ENCODE measurements at places on chromosomes 6 and 20.
A peak's percentile ranks its signal among the peaks of the same experiment; 100 is the strongest.

GRCh38 chr6:16774437-16774836 is 13.2 kb upstream of the ATXN1 start:
- no peak for DNase-seq

- peak; percentile 42 for DNase-seq
Observed at GRCh38 chr6:39980839-39981580, 46.7 kb upstream of the MOCS1 start.

GRCh38 chr6:89172131-89172530 is 26.3 kb downstream of the PM20D2 start:
- DNase-seq = no peak

- no peak for DNase-seq
Observed at GRCh38 chr6:141028791-141029280, 1103.9 kb upstream of the GJE1 start.

GRCh38 chr6:170062915-170063241 is 228.0 kb downstream of the DLL1 start:
- DNase-seq = no peak

GRCh38 chr6:16743664-16744210 is 17.5 kb downstream of the ATXN1 start:
- no peak for DNase-seq

GRCh38 chr6:29651413-29652197 is 5.3 kb upstream of the MOG start:
- peak; percentile 38 for DNase-seq

- peak; percentile 69 for DNase-seq
Observed at GRCh38 chr6:26270486-26270861, 94.5 kb upstream of the BTN3A2 start.

DNA sequence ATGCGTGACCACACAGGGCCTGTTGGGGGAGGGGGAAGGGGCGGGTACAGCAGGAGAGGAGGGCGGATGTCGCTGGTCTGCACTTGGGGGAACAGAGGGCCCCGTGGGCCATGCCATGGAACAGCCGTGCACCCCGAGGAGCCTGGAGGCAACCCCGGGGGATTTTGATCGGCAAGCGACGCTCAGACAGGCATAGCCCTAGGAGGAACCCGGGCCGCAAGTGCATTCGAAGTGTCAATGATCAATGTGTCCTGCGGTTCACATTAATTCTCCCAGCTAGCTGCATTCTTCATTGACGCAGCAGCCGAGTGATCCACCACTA is 772.8 kb upstream of the DEFB115 start:
- no peak for DNase-seq

DNA sequence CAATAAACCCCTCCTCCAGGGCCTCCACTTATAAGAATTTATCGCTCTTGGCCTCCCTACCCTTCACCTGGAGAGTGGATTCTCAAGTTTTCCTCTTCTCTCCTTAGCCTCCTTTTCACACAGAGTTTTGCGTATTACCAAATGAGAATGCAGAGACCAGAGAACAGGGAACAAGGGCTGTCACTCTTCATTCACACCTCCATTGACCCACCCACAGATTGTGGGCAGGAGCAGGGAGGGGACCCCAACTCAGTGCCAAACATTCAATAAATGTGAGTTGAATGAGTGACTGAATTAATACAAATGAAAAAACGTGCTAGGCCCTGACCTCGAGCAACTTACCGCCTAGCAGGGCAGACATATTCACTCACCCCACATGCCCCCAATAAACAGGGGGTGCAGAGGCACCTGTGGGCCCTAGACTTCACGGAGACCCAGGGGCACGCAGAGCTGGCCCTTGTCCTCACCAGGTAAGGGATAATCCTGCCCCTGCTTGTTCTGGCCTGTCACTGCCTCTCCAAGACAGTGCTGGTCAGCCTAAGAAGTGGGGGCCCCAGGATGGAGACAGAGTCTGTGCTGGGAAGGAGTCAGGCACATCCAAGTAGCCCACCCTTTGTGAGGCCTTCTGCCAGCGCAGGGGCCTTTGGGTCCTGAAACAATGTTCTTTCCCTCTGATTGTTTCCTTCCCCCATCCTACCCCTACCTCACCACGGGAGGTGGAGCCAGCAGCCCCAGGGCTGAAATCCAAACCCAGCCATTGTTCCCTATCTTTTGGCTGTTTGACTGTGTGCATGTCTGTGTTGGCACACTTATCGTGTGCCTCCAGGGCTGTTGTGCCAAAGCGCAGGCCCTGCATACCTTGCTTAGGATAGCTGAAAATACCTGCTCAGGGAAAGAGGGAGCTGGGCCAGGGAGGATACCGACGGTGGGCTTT is 8.4 kb upstream of the TJAP1 start:
- DNase-seq = no peak

GRCh38 chr6:130503146-130503545 is 137.3 kb downstream of the TMEM200A start:
- peak; percentile 17 for DNase-seq

DNA sequence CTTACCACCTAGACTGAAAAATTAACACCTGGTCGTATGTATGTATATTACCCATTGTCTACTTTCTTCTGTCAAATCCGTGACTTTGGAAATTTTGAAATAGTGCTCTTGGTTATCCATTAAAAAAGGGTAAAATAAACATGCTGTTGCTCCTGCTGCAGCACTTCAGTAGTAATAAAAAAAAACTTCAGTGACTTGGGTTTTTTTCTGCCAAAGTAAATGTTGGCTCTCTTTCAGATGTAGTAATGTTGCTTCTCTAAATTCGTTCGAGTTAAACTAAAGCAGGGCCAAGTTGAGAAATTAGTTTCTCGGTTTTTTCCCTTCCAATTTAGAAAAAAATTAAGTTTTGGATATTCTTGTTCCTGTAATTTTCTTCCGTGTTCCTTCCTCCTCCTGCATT is 34.2 kb downstream of the JARID2 start:
- DNase-seq = no peak

DNA sequence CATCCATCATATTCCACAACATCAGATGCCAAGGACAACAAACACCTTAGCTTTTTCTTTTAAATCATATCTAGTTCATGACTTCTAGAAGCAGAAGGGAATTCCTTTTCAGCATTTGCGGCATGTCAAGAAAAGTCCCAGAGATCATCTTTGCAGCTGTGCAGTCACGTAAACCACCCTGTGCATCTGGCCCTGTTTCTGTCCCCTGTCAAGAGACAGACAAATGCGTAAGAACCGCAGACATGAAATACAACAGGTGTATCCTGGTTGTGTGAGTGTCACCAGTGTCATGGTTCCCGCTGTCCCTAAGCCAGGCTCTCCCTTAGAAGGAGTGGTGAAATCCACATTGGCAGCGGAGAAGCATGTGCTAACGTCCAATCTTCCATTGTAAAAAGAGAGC is 28.1 kb downstream of the LY86 start:
- no peak for DNase-seq

GRCh38 chr20:35618263-35619131 is 2.9 kb downstream of the SPAG4 start:
- peak; percentile 50 for DNase-seq

DNA sequence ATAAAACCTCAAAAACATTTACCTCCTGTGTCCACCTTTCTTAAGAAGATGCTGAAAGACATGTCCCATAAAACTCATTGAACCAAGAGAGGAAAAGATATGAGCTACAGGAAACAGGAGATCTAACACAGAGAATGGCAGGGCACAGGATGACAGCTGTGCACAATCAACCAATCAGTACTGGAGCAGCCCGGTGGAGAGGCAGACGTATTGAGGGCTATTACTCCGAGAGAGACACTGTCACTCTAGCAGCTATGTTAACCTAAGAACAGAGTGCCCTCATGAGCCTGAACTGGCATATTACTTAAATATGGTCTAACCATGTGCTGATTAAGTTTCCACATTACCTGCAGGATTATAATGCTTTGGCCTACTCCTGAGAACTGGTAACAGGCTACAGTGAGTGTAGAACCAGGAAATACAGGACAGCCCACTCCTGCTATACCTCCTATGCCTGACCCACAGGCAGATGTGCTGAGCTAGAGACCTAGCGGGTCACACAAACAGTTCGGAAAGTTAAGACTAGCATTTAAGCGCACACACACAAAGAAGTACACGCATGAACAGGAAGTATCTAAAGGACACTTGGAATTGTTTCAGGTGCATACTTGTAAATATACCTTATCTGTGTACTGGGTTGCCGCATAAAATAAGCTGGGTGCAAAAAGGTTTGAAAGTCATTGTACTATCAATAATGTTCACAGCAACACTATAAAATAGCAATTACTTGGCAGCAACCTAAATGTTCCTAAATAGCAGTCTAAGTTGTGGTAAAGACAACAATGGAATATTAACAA is 199.3 kb upstream of the SHLD1 start:
- no peak for DNase-seq

GRCh38 chr6:119612176-119612891 is 262.8 kb upstream of the MAN1A1 start:
- DNase-seq = peak; percentile 38

- no peak for DNase-seq
Observed at GRCh38 chr6:105304366-105304765, 98.5 kb downstream of the PREP start.

DNA sequence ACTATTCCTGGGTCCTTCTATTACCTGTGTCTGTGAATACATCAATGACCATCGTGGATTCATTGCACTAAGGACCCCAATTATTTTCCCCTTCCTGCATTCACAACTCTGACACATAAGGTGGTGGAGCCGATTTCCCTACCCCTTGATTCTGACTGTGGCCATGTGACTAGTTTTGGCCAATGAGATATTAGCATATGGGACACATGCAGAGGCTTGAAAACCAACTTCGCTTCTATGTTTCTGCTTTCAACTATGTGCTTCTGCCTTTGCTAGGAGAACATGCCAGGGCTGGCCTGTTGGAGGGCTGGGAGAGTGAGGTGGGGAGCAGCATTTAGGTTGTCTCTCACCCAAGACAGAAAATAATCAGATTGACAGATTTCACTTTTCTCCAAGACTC is 483.1 kb upstream of the JAG1 start:
- DNase-seq = no peak

- no peak for DNase-seq
Observed at GRCh38 chr6:157774153-157775135, 48.6 kb upstream of the SNX9 start.

DNA sequence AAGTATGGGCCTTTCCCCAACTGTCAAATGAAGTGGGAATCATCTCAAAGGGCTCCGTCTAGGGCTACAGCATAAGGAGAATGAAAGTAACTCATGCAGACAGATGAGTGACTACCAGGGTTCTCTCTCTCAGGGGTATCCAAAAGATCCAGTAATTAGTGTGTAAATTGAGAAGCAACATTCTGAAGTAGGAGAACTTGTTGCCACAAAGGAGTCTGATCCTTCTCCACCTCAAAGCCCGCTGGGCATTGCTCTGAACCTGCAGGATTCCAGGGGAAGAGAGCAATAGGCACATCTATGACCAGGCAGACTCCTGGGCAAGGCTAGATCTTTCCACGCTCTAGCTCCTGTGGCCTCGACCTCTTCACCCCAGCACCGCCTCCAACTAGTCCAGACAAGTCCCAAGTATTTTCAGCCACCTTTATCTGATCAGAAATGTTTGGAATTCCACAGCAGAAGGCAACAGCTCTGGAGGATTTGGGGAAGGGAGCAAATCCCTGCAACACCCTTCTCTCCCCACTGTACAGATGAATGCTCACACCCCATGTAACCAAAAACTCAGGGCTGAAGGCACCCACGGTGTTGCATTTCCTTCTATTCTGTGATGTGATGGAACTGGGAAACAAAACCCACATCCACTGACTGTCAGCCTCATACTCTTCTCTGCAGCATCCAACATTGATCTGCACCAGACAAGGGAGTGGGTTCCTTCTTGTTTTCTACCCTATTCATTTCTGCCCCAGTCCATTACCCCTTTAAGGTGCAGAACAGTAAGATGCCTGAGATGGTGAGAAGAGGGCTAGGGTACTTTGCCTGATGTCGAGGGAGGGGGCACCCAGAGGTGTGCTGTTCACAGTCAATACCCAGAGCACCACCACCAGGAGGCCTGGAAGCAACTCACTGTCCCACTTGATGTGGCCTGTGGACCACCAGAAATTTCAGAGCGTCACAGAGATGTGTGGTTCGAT is 41.0 kb downstream of the COX4I2 start:
- peak; percentile 65 for DNase-seq

DNA sequence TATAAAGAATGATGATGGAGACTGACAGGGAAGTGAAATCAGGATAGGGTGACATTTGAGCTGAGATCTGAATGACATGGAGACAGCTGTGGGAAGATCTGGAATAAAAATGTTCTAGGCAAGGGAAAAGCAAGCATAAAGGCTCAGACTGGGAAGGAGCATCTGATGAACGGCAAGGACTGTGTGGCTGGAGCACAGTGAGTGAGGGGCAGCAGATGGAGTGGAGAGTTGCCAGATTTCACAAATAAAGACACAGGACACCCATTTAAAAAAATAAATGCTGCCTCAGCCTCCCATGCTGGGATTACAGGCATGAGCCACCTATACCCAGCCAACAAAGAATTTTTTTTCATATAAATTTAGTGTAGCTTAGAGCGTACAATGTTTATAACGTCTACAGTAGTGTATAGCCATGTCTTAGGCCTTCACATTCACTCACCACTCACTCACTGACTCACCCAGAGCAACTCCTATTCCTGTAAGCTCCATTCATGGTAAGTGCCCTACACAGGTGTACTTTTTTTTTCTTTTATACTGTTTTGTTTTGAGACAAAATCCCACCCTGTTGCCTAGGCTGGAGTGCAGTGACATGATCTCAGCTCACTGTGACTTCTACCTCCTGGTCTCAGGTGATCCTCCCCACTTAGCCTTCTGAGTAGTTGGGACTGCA is 2.4 kb upstream of the ZBTB24 start:
- DNase-seq = no peak

DNA sequence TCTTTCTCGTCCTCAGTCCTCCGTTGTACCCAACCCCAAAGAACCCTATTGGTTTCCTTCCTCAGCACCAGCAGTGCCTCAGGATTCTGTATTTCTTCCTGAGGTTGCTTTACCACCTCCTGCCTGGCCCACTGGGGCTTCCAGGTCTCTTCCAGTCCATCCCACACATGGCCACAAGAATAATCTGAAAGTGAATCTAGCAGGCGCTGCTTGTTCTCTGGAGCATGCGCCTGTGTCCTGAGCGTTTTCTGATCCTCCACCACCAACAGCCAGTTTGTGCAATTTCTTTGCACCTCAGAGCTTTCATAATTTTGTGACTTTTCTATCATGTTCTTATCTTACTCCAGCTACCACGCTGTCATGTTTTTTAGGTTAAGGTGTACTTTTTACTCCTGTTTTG is 11.6 kb upstream of the HSP90AB1 start:
- no peak for DNase-seq

DNA sequence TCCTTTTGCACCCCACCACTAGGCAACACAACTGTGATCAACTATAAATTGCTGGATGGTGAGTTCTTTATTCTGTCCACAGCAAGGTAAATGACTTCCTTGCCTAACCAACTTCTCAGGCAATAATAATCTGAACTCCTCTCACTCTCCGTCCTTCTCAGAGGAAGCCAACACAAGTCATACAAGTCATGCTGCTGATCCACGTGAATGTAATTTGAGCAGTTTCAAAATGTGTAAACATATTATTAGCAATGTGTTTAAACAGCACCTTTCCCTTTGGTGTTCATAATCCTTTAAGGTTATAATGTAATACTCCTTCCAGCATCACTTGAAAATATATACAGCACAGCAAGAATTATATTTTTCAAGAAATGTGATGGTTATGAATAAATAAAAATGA is 127.9 kb downstream of the QRSL1 start:
- no peak for DNase-seq

GRCh38 chr6:130760006-130760405 is 67.2 kb upstream of the SMLR1 start:
- DNase-seq = peak; percentile 63
